Pancreas (tissue), 10 donors: ENCODE measurements at places on chromosomes 11 and 22. TPM values are rescaled to one million over a fixed set of nuclear protein-coding genes. Genes with fewer than 3 reads are reported as not detected.

- peak overlapping the region; percentile 75 for H3K27ac ChIP-seq
- H3K4me3 ChIP-seq, result no peak overlapping the region
- H3K4me1 ChIP-seq, result peaks cover 32% of the 10 kb centered on the region
- no peaks in the 10 kb centered on the region for H3K27me3 ChIP-seq
Observed at GRCh38 chr22:37581504-37581903, 1.6 kb upstream of the LGALS2 start.

The MS4A14 gene
- total RNA-seq, result 0.04 TPM

The FSHB gene
- total RNA-seq, result not detected

DNA sequence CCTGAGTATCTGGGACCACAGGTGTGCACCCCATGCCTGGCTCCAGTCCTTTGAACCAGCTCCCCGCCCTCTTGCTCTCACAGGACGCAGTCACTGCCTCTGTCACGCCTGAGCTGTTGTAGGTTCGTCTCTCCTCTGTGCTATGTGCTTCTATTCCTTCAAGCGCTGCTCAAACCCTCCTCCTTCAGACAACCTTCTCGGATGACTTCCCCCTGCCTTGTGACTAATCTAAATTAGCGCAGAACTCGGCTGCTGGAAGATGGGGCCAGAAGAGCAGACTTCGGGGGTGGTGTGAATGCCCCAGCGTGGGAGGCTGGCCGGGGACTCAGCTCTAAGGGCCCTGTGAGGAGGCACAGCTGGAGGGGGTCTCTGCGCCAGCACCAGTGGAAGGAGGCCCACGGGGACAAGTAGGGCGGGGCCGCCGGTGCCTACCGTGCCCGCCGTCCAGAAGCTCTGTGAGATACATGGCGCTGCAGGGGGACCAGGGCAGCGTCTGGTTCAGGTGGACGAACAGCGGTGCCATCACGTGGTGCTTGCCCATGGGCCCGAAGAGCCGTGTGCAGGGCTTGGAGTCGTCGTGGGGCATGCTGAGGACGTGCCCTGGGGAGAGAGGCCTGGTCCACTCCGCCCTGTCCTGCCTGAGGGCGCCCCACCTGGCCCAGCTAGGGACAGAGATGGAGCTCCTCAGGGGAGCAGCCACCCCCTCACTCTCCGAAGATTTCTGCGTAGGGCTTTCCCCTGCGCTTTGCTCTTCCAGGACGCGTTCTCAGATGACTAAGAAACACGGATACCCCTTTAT lies 12.5 kb downstream of the ADAMTS8 start:
- no peaks in the 10 kb centered on the region for H3K36me3 ChIP-seq
- H3K4me1 ChIP-seq, result no peaks in the 10 kb centered on the region
- H3K27me3 ChIP-seq, result no peaks in the 10 kb centered on the region
- no peak overlapping the region for H3K27ac ChIP-seq

DNA sequence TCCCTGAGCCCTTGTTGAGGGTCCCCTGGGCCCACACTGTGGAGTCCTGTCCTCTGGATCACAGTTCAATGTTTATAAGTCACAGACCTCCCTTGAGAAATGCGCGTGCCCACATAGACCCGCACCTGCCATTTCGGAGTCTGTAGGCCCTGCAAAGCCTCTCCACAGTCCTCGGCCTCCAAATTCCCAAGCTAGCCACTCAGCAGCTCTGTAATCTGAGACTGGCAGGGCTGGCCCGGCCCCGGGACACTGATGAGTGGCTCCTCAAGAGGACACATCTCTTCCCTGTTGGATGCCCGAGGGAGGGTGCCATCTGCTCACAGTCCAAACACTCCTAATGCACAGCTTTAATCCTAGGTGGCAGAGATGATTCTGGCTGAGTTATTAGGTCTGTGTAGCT lies 39.1 kb downstream of the B3GAT1 start:
- peak; percentile 40 for DNase-seq
- no peaks in the 10 kb centered on the region for H3K27me3 ChIP-seq
- no peaks in the 10 kb centered on the region for H3K36me3 ChIP-seq
- no peak overlapping the region for H3K27ac ChIP-seq

The MIEF1 gene
- total RNA-seq, result 12.0 TPM

The RAG1 gene
- 0.55 TPM for total RNA-seq

GRCh38 chr11:44989831-44990566 lies 39.3 kb upstream of the TP53I11 start:
- no peak overlapping the region for H3K4me3 ChIP-seq
- no peaks in the 10 kb centered on the region for H3K27me3 ChIP-seq
- DNase-seq, result no peak
- no peak overlapping the region for H3K27ac ChIP-seq
- peaks cover 42% of the 10 kb centered on the region for H3K4me1 ChIP-seq

- H3K36me3 ChIP-seq, result no peaks in the 10 kb centered on the region
- DNase-seq, result no peak
- no peak overlapping the region for H3K4me3 ChIP-seq
- no peaks in the 10 kb centered on the region for H3K4me1 ChIP-seq
Observed at GRCh38 chr11:113410414-113411135, 23.0 kb downstream of the ANKK1 start.
